ENCODE measurements at places on chromosomes 7 and 10. TPM values are rescaled to one million over a fixed set of nuclear protein-coding genes. Genes with fewer than 3 reads are reported as not detected.
A peak's percentile ranks its signal among the peaks of the same experiment; 100 is the strongest.

KCNH2 gene
- total RNA-seq = not detected

SLC29A4 gene
- 0.99 TPM for total RNA-seq

CTNNA3 gene
- not detected for total RNA-seq

GCK gene
- 0.20 TPM for total RNA-seq

ADIRF gene
- 10.1 TPM for total RNA-seq

DNA sequence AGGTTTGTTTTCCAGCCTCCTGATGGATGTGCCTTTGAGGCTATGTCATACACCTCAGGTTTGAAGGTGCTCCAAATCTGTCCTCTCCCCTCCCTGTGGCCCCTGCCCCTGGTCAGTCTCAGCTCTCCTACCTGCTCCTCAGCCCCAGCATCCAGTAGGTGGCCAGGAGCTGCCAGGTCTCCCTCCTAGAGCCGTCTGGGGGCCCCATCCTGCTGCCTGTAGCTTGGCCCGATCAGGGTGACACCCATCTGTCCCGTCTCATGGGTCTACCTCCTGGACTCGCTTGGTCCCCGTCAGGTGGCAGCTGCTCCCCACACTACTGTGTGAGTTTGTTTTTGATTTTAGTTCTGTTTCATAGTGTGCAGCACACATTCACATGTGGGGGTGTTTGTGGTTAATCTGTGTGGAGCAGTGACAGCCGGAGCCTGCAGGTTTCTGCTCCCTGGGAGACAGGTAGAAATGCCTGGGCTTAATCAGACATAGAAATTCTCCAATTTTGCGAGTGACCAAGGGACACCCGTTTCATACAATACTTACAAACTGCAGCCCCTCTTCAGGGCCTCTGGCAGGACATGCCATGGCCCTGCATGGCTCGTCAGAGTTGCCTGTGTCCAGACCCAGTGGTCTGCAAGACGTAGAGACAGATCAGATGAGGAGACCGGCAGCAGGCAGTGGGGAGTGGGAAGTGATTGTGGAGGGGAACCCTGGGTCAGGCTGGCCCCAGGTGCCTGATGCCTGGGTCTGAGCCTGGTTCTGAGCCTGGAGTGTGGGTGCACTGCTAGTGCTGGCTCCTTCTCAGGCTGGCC is 17.1 kb downstream of the ADCY1 start:
- DNase-seq = no peak

DNA sequence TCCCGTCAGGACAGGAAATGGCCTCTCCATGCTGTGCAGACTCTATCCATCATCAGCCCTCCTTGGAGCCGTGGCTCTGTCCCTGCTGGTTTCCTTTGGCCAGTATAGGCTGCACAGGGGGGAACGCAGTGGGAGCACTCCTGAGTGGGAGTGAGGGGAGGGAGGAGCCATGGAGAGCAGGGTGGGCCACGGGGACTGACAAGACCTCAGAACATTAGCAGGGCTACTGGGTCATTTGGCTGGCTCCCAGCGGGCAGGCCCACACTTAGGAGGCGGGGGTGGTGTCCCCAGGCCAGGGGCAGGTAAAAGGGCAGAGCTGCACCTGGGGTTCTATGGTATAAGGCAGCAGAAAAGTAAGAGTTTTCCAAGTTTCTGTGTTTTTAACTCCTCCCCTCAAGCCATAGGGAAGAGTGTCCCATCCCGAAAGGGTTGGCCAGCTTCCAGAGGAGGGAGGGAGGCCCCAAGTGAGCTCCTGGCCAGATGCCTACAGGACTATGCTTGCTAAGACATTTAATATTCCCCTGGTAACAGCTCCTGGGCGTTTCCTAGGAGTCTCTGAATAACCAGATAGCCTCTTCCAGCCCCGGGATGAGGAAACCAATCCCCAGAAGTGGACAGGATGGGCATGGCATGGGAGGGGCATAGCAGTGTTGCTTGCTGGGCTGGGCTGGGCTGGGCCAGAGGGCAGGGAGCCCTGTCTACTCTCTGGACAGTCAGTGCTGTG is 5.5 kb upstream of the OPN4 start:
- no peak for DNase-seq

- peak; percentile 55 for DNase-seq
Observed at GRCh38 chr10:90530521-90530920, 327.3 kb downstream of the HTR7 start.

- DNase-seq = peak; percentile 71
Observed at GRCh38 chr7:116592445-116592844, 67.6 kb downstream of the CAV1 start.

DNA sequence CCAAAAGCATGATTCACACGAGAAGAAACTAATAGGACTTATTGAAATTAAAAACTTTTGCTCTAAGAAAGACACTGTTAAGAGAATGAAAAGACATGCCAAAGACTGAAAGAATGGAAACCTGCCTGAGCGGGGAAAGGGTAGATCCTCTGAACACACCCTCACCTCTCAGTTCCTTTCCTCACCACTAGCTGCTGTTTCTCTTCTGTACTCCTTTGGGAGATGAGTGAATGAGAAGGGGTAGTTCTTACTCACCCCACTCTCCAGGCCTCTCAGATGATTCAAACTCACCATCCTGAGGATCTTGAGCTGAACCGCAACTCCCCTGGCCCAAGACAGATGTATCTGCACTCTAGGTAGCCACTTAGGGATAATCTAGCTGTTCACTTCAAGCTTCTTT is 41.9 kb downstream of the IQUB start:
- DNase-seq = no peak

DNA sequence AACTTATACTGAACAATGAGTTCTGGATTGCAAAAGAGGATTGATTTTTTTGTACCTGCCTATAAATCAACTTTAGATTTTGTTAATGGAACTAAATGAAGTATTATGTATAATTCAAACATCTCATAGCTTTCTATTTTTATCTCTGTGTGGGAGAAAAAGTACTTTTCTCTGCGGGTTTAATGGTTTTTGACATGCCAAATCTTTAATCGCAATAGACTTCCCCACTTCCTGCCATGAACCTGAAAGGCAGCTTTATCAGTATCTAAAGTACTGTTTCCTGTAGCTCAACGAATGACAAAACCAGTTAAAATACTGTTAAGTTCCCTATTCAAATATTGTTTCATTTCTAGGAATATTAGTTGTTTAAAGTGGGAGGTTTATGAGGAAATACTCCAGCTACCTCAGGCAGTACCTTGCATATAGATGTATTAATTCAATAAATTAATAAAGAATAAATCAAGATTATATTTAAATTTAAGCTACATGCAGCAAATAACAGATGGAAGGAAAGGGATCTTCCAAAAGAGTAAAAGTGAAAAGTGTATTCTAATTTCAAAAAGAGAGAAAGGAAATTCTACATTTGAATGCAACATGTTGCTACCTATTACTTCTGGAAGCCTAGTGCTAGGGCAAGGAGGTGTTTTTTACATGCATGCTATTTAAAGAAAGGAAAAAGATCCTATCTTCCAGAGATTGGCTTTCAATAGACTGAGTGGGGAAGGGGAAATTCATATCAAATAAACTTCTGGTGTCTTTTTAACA is 75.9 kb downstream of the SVOPL start:
- DNase-seq = no peak

DNA sequence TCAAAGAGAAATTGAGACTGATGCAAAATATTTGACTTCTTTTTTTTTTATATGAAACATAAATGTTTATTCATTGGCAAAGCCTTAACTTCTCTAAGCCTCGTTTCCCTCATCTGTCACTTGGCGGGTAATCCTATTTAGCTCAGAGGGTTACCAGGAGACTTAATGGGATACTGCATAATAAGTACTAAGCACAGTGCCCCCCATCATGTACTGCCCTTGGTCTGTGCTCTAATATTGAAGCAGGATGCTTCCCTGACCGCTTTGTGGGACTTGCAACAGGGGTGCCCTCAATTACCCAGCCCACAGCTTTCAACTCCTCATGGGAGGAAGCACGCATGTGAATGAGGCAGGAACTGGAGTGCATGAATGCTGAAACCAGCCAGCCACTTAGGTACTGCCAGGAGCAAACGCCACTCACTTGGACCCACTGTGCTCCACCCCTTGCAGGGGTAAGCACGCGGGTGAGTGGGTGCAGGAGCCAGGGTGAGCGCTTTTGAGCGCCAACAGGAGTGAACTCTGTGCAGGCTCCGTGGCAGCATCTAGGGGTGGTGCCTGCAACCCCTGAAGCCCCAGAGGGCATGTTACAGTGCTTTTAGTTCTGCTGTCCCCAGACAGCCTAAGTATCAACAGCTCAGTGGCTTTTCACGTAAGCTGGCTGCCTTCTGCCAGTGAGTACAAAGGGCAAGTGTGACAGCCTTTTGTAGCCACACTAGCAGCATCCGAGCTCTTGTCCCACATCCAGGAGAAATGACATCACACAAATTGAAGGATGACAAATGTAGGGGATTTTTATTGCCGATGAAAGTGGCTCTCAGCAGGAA is 209.8 kb upstream of the C7orf33 start:
- DNase-seq = no peak

DNA sequence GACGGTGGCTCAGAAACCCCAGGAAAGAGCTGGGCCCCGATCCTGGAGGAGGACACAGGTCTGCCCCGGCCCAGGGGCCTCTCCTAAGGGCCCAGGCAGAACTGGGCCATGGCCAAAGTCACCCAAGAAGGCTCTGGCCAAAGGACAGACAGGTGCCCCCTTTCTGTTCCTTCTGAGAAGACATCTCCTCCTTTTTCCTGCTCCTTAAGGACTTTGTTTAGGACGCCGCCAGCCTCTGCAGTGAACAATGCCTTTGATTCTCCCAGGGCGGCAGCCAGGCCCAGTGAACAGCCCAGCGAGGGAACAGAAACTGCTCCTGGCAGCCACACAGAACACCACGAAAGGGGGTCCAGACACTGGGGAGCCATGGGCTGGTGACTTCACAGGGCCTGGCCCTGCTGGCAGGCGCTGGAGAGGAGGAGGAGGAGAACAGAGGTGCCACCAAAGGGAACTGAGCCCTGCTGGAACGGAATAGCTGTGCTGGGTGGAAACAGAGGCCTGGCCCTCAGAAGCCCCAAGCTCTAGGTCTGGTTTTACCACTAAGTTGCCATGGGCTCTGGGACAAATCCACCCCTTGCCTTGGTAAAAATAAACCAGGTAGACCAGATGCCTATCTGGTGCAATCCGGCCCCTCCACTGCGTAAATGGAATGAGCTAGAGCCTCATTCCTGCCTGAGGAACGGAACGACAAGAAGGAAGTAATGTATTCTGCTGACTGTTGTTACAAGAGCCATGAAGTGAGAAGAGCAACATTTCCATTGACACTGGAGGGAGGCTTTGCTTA is 163.3 kb upstream of the RHEB start:
- DNase-seq = no peak

GRCh38 chr7:124276005-124276622 is 243.2 kb upstream of the TMEM229A start:
- DNase-seq = peak; percentile 21

DNA sequence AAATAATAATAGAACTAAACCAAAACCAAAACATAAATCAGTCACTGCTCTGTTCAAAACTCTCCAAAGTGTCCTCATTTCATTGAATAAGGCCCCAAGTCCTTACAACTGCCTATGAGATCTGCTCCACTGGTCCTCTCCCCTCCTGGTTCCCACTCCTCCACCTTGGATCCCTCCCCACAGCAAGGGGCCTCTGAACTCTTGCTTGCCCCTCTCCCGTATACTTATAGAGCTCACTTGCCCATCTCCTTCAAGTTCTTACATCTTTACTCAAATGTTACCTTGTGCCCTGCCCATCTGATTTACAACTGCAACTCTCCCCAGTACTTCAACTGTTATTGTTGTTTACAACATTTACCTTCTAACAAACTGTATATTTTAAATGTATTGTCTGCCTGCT is 819 bp downstream of the POLD2 start:
- no peak for DNase-seq

DNA sequence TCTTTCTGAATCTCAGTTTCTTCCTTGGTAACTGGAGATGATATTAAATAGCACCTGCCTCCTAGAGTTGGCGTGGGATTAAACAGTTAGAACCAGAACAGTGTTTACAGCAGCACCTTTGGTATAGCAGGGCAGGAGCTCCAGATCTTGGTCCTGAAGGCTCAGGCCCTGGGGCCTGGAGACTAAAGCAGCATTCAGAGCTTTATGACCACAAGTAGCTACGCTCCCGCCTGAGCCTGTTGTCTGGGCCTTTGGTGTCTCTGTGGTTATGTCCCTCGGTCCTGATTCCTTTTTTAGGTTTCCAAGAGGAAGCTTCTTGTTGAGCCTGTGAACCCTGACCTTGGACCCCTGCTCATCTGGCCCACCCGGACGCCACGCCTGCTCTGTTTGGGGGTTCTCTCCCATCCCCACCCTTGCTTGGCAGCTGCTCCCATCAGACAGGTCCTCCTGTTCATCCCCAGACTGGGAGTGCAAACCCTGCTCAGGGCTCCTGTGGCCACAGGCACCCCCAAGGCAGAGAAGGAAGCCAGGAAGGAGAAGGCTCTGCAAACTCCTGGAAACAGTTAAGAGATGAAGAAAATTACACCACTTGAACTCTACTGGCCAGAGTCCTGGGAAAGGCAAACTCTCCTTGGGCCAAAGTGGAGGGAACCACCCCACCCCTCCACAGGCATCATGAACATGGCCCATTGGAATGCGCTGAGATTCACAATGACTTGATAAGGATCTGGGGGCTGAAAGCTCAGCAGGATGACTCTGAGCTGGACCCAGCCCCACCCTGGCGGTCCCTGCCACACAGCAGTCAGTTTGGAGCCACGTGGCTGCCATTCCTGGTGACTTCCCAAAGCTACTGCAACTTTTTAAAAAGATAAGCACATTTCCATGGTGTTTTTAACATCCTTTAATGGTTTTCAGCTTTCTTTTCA is 50.1 kb upstream of the TMEM72 start:
- DNase-seq = peak; percentile 47

- peak; percentile 12 for DNase-seq
Observed at GRCh38 chr10:67602268-67602950, 93.6 kb downstream of the CTNNA3 start.

GRCh38 chr10:88239212-88239611 is 343.9 kb downstream of the RNLS start:
- no peak for DNase-seq

DNA sequence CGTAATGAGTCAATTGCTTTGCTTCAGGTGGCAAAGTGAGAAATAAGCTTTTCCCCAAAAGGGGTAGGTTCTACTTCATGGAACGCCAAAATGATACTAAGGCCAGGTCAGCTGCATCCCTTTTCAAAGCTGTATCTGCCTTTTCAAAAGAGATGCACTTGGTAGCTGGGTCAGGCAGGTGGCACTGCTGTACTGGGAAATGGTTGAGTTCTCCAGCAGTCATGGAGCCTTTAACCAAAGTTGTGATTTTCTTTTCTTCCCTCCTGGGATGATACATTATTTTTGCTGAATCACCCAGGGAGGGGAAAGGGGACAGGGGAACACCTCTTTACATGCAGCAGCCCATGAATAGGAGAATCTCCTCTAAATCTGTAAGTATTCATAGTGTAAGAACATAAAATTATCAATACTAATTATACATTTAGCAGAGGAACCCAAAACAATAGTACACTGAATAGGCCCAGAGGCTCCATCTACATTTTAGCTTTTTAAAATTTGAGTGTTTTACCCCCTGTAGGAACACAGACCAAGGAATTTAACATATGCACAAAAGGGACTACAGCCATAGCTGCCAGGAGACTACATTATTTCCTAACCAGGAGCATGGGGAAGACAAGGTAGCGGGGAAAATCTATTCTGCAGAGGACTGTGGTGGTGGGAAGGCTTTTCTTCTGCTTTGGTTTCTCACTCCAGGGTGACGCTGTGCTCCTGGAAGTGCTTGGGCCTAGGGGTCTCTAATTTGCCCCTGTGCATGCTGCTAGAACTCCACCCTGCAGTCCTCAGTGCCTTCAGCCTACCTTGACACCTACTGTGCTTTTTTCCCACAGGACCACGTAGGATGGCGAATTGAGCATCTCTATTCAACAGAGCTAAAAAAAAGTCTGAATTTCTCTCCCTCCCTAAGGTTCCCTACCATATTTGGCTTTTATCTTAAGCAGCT is 6.4 kb upstream of the GPR22 start:
- DNase-seq = peak; percentile 76
